ENCODE measurements at places on chromosomes 6 and 20.

- DNase-seq = no peak
Observed at GRCh38 chr6:31111712-31112111, 663 bp downstream of the C6orf15 start.

DNA sequence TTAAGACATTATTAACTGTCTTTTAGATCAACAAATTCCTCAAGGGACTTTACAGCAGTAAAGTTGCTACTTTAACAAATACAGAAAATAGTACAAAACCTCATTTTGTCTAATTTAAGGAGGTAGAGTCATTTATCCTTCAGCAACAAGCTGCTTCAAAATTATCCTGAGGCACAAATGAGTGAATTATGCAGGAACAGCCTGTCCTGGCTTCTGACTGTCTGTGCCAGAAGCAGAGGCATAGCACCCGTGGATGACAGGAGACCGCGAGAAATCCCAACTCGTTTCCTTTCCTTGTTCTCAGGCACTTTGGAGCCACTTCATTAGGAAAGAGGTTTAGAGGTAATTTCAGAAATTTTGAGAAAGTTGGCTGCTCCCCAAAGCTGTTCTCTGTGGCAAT is 549.2 kb upstream of the BTBD3 start:
- DNase-seq = no peak

- DNase-seq = no peak
Observed at GRCh38 chr6:95725344-95725743, 148.0 kb downstream of the MANEA start.

- DNase-seq = peak; percentile 50
Observed at GRCh38 chr20:8435285-8436035, 303.4 kb downstream of the PLCB1 start.

Measured in AML-193 (cell line).